Sciatic nerve (tissue), 2 donors: ENCODE measurements at places on chromosomes 3 and 15. TPM values are rescaled to one million over a fixed set of nuclear protein-coding genes. Genes with fewer than 3 reads are reported as not detected.
A peak's percentile ranks its signal among the peaks of the same experiment; 100 is the strongest.

- DNase-seq = no peak
Observed at GRCh38 chr15:88276821-88277410, 20.4 kb upstream of the NTRK3 start.

- no peak for DNase-seq
Observed at GRCh38 chr15:38196076-38196475, 56.6 kb upstream of the SPRED1 start.

DNA sequence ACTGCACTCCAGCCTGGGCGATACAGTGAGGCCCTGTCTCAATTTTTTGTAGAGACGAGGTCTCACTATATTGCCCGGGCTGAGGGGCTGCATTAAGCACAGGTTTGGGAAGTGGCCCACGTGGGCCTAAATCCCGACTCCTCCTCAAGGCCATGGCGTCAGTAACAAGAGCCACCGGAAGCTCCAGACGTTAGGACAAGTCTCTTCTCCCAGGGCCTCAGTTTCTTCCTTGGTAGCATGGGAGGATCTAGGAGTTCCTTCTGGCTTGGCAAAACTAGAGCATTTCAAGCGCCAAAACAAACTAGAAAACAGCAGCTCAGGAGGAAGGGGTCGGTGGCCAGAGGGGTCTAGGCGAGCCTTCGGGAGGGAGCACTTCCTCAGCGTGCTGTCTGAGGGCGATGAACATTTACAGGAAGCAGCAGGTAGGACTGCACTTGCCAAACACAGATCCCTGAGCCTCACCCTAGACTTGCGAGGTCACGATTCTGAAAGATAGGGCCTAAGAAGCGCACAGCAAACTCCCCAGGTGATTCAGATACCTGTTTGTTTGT is 536 bp downstream of the SNAPC5 start:
- no peak for DNase-seq

GRCh38 chr3:79490165-79491028 is 277.4 kb downstream of the ROBO1 start:
- peak; percentile 64 for DNase-seq

DNA sequence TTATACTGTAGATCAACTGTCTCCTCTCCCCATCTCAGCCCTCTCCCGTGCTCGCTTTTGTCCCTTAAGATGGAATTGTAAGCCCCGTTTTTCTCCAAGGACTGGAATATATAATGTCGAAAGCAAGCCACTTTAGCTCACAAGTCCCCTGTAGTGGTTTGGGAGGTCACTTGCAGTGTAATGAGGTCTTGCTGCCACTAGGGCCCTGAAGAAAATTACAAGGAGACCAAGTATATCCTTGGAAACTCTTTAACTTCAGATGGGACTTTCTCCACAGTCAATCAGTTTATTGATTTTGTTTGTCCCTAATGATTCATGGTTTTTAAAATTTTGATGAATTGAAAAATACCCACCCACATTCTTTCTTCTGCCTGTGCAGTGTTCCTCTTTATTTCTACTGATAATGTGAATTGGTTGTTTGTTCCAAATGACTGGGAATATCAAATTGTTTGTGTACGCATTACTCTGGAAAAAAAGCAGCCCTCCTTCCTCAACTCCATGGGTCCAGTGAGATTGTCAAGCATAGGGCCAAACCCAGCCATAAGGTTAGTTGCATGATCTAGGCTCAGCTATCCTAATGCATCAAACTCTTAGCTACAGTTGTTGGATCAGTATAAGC is 294.8 kb downstream of the MCTP2 start:
- DNase-seq = no peak

- no peak for DNase-seq
Observed at GRCh38 chr3:194730365-194730764, 44.7 kb downstream of the FAM43A start.

DNA sequence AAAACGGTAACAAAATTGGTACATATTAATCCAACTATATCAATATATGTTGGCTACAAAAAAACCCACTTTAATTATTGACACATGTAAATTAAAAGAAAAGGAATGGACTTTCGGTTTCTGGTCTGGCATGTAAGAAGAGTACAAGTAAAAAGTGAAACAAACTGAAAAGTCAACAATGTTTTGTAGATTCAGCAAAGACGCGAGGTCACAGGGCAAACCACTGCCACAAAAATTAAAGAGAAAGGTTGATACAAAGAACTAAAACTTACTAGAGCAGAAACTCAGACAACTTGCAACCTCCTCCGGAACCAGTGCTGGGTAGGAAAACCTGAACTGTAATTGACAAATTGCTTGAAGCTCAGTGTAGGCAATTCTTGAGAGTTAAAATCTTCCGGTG is 110.6 kb upstream of the ARPP21 start:
- no peak for DNase-seq

- no peak for DNase-seq
Observed at GRCh38 chr3:111571907-111572460, 23.2 kb downstream of the ZBED2 start.

- peak; percentile 66 for DNase-seq
Observed at GRCh38 chr3:101725194-101725889, 928 bp downstream of the CEP97 start.

DNA sequence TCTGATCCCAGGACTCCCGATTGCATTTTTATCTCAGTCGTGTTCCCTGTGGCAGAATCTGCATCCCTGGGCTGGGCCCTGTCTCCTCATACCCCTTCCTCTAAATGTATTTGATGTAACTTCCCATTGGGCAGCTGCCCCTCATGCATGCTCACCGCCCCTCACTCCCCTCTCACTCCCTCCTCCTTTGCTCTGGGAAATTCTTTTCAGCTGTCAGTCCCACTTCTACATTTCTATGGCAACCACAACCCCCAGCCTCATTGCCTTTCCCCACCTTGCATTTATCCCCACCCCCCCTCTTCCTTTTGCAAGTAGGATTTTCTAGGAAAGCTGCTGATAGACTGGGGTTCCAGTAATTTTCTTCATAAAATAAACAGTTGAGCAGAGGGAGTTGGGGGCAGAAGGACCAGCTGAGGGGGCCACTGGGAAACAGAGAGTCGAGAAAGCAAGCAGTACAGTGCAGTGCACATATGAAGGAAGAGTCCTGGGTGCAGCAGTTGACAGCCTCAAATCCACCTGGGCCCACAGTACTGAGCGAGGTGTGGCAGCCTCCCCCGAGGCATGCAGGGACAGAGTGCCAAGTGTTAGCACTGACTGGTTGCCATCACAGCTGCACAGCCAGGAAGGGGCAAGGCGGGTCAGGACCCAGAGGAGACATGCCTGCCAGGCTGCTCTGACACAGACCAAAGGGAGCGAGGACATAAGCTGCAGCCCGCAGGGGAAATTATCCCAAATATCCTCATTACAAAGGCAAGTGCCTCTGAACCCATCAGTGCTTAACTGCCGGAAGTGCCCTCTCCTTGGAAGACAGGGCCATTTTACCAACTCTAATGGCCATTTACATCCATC is 476.3 kb downstream of the EPHB1 start:
- no peak for DNase-seq

- DNase-seq = peak; percentile 62
Observed at GRCh38 chr3:107938143-107938542, 152.7 kb downstream of the CD47 start.

- no peak for DNase-seq
Observed at GRCh38 chr15:39892418-39892817, 27.6 kb downstream of the GPR176 start.

GRCh38 chr3:154164387-154164786 is 43.2 kb downstream of the ARHGEF26 start:
- DNase-seq = no peak

- DNase-seq = no peak
Observed at GRCh38 chr3:36649125-36649524, 115.2 kb downstream of the DCLK3 start.

DNA sequence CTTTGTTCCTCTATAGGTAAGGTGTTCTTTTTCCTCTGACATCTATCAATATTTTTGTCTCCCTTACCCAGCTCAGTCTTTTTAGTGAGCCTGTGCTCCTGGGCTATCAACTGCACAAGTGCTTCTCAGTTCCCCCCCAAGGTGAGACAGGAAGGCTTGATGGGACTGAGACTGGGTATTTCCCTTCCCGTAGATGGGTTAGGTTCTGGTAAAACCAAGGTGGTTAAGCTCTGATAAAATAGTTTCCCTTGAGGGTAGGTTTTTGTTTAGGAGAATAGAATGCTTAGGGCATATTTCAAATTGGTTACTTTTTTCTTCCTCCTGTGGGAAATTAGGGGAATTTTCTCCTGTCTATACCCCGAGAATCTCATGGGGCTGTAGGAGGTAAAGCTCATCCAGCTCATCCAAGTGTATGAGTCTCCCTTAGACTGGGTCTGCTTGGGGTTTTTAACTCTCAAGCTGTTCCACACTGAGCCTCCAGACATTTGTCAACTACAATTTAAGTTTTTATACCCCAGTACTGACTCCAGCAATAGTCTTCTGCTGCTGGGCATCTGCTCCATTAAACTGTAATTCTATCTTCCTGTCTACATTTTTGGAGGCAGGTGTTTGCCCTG is 44.9 kb downstream of the OXSR1 start:
- no peak for DNase-seq

- no peak for DNase-seq
Observed at GRCh38 chr3:53616971-53617892, 122.8 kb downstream of the CACNA1D start.

DNA sequence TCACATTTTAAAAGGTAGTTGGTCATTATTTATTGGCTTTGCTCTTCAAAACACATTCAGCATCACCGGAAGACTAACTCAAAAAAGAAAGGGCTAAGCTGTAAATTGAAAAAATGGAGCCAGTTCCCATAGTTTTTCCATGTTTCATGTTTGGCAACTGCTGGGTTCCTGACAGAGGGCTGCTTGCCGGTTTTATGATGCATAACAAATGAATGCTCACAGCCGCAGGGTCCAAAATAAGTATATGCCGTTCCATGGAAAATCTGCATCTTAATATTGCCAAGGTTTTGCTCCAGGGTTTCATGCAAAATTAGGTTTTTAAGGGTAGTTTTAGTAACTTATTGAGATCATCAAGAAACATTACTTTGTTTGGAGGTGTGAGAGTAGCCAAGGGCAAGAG is 15.8 kb downstream of the SLC12A1 start:
- no peak for DNase-seq

GRCh38 chr3:86702381-86702958 is 288.5 kb downstream of the VGLL3 start:
- DNase-seq = no peak

GRCh38 chr3:151768393-151768930 is 34.7 kb downstream of the AADACL2 start:
- no peak for DNase-seq

- DNase-seq = no peak
Observed at GRCh38 chr3:146529021-146529420, 15.4 kb downstream of the PLSCR1 start.

DNA sequence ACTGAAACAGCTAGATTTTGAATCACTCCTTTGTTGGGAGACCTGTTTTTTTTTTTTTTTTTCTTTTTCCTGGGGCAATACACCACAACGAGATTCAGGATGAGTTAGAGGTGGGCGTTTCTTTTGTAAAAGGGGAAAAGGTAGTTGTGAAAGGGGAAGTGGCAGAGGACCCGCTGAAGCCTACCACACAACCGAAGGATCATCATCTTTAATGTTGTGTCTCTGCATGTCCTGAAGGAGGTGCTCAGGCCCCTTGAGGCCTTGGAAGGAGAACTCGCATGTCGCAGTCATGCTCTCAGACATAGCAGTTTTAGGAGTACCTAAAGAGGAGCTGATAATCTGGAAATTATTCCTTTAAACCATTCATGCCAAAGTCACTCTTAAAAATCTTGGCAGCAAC is 137.9 kb upstream of the LRIG1 start:
- no peak for DNase-seq

DNA sequence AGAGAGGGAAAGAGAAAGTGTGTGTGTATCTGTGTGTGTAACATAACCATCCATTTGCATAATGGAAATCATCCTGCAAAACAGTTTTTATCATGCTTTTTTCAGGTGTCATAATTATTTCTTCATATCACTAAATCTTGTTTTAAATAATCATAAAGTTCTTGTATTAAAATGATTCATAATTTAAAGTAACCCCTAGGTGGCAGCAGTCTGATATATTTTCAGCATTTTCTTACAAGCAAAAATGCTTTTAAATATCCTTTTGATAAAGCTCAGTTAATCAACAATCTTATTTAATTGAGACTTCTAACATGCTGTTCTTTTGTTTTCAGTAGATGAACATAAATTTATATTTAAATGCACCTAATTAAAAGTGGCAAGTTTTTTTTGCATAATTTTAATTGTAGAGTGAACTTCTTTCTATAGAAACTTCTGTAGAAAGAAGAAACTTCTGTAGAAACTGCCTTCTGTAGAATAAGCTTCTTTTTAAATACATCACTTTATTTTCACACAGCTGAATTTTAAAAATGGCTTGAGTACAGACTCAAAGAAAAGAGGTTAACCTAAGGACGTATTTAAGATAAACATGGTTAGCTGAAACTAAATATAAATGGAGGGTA is 72.5 kb downstream of the OPA1 start:
- no peak for DNase-seq

- DNase-seq = no peak
Observed at GRCh38 chr3:193734737-193735366, 141.8 kb downstream of the OPA1 start.

- no peak for DNase-seq
Observed at GRCh38 chr15:89346516-89347231, 12.1 kb upstream of the POLG start.

GRCh38 chr3:27688053-27688452 is 34.1 kb downstream of the EOMES start:
- DNase-seq = no peak

- no peak for DNase-seq
Observed at GRCh38 chr3:42572278-42572677, 9.5 kb downstream of the SEC22C start.

DNA sequence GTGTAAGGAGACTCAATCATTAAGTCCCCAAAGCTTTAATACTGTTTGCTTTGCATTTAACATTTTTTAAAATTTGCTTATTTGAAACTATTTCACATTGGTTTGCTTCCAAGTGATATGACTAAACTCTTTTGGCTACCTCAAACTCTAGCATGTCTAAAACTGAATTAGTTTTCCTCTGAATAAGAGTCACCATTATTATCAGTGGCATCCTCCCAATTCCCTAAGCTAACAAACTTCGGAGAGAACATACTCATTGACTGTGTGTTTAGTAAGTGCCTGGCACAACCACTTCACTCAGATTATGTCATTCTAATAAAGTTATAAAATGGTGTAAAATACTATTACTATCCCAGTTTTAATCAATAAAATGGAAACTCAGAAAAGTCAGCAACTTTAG is 21.9 kb downstream of the ATOSA start:
- DNase-seq = no peak

The CSPG4 gene
- 57.5 TPM for total RNA-seq

The NOX5 gene
- total RNA-seq = 0.45 TPM

The CIDEC gene
- total RNA-seq = 13.6 TPM

The TTLL13 gene
- 0.71 TPM for total RNA-seq

The CKMT1A gene
- 0.36 TPM for total RNA-seq

The FGF12 gene
- 3.2 TPM for total RNA-seq

The HLTF gene
- total RNA-seq = 33.6 TPM
